ENCODE measurements at places on chromosomes 2 and 18. TPM values are rescaled to one million over a fixed set of nuclear protein-coding genes. Genes with fewer than 3 reads are reported as not detected.

DNA sequence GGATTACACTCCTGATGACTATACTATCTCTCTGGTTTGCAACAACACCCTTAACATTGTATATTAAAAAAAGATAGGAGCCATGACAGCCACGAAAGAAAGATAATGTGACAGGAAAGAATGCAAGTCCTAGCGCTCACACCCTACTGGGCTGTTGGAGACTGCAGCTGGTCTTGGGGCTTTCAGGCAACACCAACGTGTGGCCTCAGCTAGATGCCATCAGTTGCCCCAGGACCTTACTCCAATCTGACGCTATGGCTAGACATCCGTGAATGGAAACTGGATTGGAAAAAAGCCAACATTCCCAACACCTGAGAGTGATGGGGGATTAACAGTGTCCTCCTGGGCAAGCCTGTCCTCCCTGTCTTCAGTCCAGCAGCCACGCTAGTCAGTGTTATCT is 357.4 kb upstream of the GULP1 start:
- DNase-seq = no peak

DNA sequence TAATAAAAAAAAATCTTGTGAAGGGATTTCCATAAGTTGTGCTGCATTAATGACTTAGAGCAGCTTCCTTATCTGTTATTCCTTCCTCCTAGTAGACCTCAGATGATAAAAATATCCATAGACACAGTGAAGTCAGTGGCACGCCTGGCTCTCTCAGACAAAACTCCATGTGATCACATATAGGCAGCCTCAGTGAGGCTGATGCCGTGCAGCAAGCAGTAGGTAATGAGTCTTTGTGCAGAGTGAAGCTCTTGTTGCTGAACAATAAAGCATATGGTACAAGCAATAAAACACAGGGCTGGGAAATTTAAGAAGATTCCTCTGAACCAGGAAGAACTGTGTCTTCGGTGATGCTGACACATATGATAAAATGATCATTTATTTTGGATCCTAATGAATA is 102.7 kb downstream of the CSRNP3 start:
- DNase-seq = no peak

DNA sequence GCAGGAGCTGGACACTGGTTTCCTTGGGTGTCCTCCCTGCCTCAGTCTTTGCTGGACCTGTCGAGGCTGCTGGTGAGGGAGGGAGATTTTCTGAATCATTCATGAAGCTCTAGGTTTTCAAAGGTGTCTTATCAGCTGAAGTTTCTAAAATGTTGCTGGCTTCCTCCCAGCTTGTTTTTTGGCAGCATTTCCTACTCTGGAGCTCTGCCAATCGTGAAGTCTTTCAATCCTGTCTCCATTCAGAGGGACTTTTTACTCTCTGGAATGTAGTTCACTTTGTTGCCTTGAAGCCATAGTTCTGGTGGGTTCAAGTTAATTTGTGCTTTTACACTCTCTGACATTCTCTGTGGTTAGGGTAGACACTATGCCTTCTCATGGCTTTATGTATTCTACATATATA is 23.9 kb downstream of the SNTG2 start:
- no peak for DNase-seq

- no peak for DNase-seq
Measured at GRCh38 chr2:39558906-39559305, 106.8 kb upstream of the TMEM178A start.

- no peak for DNase-seq
Measured at GRCh38 chr18:41073372-41073954, 881.6 kb upstream of the PIK3C3 start.

DNA sequence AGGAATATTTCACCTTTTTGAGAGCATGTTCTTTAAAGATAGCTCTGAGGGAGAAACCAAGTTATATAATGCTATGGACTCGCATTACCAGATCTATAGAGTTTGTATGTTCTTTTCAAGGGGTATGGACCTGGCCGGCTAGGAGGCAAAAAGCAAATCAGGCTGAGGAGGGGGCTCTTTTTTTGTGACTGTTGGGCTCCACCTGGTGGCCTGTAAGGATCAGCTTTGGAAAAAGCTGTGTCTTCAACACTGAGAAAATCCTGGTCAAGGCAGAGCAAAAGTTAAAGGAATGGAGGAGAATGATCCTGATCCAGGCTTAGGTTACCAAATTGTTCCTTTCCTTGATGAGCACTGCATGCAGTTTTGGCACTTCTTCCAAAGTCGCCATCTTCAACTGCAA is 180.5 kb downstream of the DIS3L2 start:
- peak; percentile 34 for DNase-seq

DNA sequence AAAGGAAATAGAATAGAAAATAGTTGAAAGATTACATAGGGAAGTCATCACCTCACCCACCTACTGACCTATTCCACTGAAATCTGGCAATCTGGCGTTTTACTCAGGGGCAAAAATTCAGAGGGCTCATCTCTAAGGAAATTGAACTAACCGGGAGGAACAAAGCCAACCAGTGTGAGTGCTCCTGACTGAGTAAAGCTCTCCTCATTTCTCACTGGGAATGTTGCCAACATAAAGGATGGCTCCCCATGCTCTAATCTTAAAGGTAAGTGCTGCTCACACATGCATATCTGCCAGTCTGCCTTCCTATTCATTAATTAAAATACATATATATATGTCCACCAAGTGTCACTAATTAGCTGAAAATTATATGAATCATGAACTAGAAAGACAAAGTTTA is 13.5 kb upstream of the DOK6 start:
- DNase-seq = no peak

DNA sequence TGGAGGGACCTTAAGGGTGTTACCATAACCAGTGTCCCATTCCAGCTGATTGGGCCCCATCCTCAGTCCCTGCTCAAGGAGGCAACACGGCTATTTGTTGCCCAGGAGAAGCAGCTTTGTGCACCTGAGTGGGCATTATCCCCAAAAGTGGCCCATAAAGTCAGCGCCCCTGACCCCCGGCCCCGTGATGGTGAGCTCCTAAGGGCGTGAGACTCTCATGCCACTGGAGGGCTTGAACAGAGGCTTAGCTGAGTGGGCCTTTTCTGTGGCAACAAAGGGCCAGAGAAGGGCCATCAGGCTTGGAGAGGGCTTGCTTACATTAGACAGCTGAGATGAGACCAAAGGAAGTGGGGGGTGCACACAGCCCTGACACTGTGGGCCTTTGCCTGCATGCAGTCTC is 99.2 kb upstream of the RAB6C start:
- DNase-seq = no peak

The CTLA4 gene
- total RNA-seq = not detected

The ANKRD36B gene
- total RNA-seq = 11.7 TPM
